ENCODE measurements at places on chromosomes 2 and 18.

DNA sequence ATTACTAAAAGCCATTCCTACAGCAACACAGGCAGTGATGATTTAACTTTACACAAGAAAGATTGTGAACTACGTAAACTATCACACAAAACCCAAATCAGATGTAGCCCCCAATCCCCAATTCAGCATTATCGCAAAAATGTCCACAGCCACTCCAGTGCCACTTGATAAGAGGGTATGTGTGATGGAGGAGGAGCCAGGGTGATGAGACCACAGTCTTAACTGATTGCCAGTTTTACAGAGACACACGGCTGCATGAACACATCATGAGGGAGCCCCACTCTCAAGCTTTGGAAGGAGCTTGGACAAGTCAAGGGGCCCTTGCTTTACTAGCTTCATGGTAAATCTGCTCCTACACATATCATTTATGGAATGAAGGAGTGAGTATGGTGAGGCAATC lies 116.0 kb downstream of the FAM161A start:
- no peak for DNase-seq

DNA sequence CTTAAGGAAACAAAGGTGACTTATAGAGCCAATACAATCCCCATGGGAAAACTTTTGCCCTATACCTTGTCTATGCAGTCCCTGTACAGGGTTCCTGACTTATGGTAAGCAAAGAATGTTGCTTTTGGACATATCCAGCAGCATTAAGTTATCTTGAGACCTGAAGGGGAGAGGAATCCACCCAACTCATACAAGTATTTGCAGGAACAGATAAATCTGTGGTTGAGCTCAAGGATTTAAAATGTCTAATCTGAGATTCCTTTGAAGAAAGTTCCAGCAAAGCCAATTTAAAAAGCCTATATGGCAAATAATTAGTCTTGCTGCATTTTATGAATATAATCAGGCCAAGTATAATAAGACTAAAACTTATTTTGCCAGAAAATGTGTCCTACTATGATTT lies 739.5 kb upstream of the CDH2 start:
- no peak for DNase-seq

GRCh38 chr2:219676586-219676985 lies 49.2 kb downstream of the SLC4A3 start:
- no peak for DNase-seq

- DNase-seq, result no peak
These were observed 33.3 kb upstream of the NCK2 start for GRCh38 chr2:105711394-105711793.
